ENCODE measurements at places on chromosomes 2 and 18.

DNA sequence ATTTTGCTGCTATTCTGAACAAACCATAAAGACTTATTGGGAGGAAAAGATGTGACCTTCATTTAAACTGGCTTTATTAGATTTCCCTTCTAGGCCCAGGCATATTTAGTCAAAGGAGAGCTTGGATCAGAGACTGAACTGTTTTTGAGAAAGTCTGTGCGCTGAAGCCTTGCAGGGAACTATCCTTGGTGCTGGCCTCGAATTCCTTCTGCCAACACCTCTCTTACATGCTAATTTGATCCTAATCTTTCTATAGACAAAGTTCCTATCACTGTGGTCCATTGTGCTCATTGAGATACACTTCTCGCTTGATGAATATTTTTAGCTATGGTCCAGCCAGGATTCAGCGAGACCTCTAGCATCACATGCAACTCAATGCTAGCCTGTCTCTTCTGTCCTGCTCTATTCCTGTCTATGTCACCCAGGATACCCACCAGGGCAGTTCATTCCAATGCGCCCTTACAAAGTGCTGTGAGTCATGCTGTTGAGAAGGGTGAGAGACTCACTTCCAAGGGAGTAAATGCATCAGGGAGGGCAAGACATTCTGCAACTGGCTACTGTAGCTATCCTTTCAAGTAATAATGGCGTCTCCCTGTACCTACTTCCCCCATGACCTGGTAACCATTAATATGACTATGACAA lies 356.7 kb upstream of the LYPD1 start:
- DNase-seq = peak; percentile 14

DNA sequence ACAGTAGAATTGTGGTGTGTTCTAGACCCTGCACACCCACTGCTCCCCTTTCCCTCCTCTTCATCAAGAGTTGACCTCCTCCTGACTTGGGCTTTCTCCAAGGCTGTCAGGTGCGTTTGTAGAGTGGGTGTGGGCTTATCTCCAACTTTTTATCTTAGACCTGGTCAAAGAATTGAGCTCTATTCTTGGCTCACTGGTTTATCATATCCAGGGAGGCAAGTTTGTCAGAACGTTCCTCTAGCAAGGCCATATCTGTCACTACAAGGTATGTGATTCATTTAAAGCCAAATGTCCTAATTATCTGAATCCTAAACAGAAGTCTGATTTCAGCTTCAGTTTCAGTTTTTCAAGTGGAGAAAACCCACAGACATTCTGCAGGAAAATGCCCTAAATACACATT lies 117.1 kb upstream of the MGAT5 start:
- no peak for DNase-seq

DNA sequence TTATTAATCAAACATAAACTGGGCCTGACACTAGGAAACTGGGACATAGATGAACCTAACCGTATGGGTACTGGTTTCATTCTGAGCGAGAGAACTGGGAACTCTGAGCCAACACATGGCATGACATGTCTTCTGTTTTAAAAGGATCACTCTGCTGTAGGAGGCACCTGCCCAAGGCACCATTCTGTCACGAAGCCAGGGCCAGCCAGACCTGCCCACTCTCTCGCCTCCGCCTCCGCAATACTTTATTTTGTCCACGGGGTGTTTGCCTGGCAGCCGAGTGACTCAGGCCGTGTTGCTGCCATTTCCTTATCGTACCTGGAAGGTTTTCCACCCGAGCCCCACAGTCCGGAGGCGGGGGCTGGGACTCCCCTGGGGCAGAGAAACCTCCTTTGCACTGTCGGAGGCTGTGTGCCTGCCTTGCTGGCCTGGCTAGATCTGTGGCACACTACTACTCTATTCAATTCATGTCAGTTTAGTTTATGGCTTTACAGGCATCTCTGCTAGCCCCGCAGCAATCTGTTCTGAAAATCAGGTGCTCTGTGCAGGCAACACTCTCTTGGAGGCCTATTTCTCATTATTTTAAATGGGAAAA lies 120.4 kb upstream of the ACKR3 start:
- no peak for DNase-seq

DNA sequence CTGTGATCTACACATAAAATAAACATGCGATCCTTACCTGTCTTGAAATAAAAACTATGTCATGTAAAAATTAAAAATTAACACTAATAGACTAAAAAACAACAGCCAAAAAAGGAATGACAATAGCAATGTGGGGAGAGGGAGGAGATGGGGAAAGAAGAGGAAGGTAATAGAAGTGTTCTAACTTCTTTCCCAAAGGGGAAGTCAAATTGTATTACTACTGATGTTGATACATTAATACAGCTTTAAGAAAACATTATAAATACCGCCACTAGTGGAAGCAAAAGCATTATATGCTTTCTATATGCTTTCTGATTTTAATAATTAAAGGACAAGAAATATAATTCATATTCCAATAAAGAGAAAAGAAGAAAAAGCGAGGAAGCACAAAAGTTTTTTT lies 22.2 kb downstream of the ZNF516 start:
- DNase-seq = no peak

DNA sequence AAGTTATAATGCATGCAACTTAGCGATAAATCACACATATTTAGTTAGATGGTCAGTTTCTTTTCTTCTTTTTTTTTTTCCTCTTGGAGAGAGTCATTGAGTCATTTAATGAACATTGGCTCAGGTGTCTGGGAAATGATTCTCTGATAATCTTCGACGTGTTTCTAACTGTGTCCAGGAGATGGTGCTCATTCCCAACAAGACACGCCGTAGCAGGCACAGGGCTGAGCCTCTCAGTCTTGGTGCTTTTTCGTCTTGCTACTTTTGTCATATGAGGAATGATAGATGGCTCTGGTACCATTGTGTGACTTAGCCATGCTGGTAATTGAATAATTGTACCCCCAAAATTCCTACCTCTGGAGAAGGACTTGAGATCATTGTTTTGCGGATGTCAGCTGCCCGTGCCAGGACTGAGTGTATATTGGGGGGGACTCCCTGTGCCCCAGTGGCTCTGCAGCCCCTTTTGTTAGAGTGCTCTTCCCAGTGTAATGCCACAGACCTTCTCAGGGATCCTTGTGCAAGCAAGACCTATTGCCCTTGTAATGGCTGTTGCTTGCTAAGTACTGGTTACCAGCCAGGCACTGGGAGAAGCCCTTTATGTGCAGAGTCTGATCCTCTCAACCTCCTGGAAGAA lies 107.6 kb upstream of the CYRIA start:
- peak; percentile 63 for DNase-seq

GRCh38 chr2:181552808-181553207 lies 95.6 kb downstream of the ITGA4 start:
- peak; percentile 8 for DNase-seq

GRCh38 chr2:239020541-239021041 lies 172.7 kb downstream of the TWIST2 start:
- DNase-seq = no peak

DNA sequence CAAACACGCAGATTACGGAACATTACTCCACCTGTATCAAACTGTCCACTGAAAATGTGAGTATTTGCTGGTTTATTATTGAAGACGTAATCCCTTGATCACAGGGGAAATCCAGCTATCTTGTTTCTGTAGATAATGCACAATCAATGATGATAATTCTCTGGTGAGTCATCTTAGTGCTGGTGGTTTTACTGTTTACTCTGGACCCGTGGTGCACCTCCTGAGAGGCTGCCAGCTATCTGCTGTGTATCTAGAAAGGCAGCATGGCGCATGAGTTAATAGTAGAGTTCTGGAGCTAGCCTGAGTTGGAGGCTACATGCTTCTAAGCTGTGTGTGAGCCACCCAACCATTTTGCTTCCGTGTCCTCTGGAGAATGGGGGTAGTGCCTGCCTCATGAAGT lies 6.5 kb downstream of the NCAPH start:
- peak; percentile 46 for DNase-seq

All from fibroblast of upper back skin (primary cell).